ENCODE measurements at places on chromosomes 5 and 9. TPM values are rescaled to one million over a fixed set of nuclear protein-coding genes. Genes with fewer than 3 reads are reported as not detected.

DNA sequence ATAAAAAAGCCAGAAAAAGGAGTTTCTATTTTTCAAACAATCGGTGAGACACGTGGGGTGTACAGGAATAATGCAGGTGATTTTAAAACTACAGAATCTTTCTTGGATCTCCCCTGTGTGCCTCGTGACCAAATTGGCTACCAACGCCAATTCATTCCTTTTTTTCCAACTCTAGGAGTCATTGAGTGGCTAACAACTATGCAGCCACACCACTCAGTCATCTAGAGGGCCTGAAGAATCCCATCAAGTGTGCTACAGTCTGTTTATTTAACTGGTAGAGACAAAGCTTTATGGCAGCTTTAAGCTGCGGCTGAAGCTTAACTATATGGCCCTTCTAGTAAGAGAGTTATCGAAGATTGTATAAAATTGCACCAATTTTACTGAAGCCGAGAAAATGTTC lies 113.1 kb upstream of the NIPBL start:
- DNase-seq, result no peak

PHF19 gene
- total RNA-seq, result 3.7 TPM

- no peak for DNase-seq
These were observed 366.6 kb upstream of the RPS23 start for GRCh38 chr5:82644766-82645165.

C9orf50 gene
- total RNA-seq, result not detected

PALM2AKAP2 gene
- total RNA-seq, result 4.1 TPM

GRCh38 chr5:32572778-32573480 lies 12.4 kb upstream of the SUB1 start:
- no peak for DNase-seq

- DNase-seq, result no peak
These were observed 33.4 kb upstream of the SLC25A51 start for GRCh38 chr9:37937366-37937765.

DNA sequence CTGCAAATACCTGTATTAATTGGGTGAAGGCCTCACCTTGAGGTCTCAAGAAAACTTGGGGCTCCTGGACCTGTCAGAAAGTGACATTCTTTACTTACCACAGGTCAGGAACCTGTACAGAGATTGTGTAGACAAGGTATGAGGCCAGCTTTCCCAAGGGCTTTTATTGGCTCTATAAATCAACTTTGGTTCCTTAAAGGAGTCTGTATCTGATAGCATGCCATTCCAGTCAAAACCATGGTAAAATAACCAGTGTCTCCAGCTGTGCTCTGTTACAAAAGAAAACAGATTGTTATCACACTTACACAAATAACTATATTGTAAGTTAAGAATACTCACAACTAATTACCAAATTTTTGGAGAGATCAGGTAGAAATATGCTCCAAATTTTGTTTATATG lies 64.5 kb downstream of the COL15A1 start:
- no peak for DNase-seq

DNA sequence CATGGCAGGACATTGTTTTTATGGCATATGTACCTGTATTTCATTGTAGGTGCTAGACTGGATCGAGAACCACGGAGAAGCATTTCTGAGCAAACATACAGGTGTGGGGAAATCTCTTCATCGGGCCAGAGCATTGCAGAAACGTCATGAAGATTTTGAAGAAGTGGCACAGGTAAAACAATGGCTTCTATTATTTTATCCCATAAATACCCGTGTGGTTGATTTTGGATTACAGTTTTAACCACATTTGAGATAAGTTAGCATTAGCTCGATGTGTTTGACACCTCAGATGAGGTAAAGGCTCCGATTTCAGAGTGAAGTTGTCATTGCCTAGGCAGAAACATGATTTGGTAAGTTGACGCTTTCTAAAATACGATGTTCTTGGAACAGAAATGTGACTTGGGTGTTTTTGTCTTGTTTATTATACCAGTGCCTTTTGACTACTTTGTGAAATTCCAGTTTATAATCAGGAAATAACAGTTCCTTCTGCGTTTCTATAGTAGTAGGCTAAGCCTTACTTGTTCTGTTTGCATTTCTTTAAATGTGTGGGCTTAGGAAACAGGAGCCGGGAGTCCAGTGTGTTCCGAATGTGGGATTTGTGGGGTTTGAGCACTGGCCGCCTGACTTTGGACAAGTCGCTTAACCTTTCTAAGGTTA lies 187.7 kb downstream of the TRIO start:
- DNase-seq, result no peak

GRCh38 chr9:72431036-72431435 lies 66.0 kb upstream of the ZFAND5 start:
- no peak for DNase-seq

- no peak for DNase-seq
These were observed 48.0 kb downstream of the LMX1B start for GRCh38 chr9:126661521-126662251.

SHOC1 gene
- total RNA-seq, result not detected

DNA sequence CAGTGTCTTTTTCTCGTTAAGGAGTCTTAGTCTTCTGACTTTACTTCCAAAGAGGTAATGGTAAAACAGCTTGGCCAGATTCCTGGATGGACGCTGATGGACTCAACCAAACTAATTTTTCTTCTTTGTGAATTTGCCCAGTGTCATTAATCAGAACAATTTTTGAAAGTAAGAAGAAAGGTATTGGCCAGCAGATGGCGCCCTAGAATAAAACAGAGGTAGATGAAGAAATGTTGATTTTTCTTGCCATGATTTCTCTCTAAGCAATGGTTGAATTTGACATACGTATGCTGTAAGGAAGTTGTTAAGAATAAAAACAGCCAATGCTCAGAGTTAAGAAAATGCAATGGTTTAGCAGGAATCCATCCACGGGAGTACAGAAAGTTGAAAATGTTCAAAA lies 500.0 kb downstream of the DIRAS2 start:
- no peak for DNase-seq
